ENCODE measurements at places on chromosomes 16 and 17. TPM values are rescaled to one million over a fixed set of nuclear protein-coding genes. Genes with fewer than 3 reads are reported as not detected.
A peak's percentile ranks its signal among the peaks of the same experiment; 100 is the strongest.

The ABCC12 gene
- not detected for total RNA-seq

The TSNAXIP1 gene
- 2.0 TPM for total RNA-seq

The TBC1D28 gene
- not detected for total RNA-seq

The ZNF423 gene
- 4.6 TPM for total RNA-seq

The CCL23 gene
- total RNA-seq: 6.0 TPM

The TNFSF13 gene
- 28.5 TPM for total RNA-seq

The ADAD2 gene
- total RNA-seq: not detected

The UNC45B gene
- not detected for total RNA-seq

The SHISA9 gene
- 6.0 TPM for total RNA-seq

The PDILT gene
- total RNA-seq: not detected

- DNase-seq: no peak
These were observed 16.8 kb upstream of the EMP2 start for GRCh38 chr16:10597187-10597601.

- no peak for DNase-seq
These were observed 83.4 kb downstream of the LYRM1 start for GRCh38 chr16:20984019-20984418.

DNA sequence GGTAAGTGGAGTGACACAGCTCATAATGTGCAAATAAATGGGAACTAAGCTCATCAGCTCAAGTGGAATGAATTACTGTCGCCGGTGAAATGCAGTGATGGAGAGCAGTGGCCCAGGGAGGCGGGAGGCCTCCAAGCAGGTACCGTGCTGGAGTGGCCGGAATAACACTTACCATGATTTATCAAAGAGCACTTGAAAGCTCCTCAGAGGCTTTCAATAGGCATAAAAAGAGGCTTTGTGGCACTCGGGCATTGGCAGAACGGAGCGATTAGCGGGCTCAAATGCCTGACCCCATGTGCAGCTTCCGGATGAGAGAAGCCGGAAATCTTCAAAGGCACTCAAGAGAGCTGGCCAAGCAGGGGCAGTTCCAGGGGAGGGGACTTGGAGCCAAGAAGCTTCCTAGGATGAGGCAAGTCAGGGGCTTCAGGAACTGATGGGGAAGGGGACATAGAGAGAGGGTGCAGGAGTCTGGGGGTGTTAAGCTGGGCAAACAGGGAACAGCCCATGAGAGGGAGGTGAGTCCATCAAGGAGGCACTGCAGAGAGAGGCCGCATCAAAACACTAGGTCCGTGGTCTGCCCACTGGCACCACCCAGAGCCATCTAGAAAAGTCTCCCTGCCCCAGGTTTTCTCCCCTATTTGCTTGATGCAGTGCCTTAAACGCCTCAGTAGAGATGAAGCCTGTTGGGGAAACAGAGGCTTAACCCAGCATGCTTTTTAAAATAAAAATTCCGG, 144.0 kb upstream of the IRX6 start:
- no peak for DNase-seq

GRCh38 chr17:65047941-65048340, 8.6 kb downstream of the GNA13 start:
- no peak for DNase-seq

- DNase-seq: no peak
These were observed 37.8 kb downstream of the YWHAE start for GRCh38 chr17:1362065-1362848.

DNA sequence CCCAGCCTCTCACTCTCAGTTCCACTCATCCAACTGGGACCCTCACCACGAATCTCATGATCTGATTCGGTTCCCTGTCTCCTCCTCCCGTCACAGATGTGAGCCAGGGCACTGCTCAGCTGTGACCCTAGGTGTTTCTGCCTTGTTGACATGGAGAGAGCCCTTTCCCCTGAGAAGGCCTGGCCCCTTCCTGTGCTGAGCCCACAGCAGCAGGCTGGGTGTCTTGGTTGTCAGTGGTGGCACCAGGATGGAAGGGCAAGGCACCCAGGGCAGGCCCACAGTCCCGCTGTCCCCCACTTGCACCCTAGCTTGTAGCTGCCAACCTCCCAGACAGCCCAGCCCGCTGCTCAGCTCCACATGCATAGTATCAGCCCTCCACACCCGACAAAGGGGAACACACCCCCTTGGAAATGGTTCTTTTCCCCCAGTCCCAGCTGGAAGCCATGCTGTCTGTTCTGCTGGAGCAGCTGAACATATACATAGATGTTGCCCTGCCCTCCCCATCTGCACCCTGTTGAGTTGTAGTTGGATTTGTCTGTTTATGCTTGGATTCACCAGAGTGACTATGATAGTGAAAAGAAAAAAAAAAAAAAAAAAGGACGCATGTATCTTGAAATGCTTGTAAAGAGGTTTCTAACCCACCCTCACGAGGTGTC, 26.6 kb downstream of the STH start:
- no peak for DNase-seq

DNA sequence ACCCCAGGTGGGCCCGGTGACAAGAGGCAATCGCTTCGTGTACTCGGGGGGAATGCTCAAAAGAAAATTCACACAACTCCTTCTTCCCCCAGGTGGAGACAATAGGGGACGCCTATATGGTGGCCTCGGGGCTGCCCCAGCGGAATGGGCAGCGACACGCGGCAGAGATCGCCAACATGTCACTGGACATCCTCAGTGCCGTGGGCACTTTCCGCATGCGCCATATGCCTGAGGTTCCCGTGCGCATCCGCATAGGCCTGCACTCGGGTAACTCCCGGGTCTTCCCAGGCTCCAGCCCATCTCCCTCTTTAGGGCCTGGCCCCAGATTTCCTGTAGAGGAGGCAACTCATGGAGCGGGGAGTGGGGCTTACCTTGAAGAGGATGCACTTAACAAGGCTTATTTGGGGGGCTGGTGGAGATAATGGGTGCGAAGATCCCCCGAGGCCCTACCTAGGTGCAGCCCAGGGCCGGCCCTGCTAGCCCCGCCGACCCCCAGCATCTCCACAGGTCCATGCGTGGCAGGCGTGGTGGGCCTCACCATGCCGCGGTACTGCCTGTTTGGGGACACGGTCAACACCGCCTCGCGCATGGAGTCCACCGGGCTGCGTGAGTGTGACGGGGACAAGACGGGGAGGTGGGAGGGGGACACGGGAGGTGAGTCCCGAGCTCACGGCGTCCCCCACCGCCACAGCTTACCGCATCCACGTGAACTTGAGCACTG, 13.0 kb downstream of the GUCY2D start:
- DNase-seq: peak; percentile 45

DNA sequence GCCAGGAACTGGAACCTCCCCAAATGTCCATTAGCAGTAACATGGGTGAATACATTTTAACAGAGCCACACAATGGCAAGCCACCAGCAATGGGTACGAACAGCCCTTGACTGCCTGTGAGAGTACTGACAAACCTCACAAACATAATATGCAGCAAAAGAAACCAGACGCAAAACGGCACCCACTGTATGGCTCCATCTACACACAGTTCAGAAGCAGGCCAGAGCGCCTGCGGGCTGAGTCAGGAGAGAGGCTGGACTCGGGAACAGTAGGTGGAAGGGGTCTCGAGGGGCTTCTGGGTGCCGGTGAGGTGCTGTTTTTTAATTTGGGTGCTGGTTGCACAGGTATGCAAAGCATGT, 77.4 kb upstream of the TOB1 start:
- DNase-seq: peak; percentile 66

DNA sequence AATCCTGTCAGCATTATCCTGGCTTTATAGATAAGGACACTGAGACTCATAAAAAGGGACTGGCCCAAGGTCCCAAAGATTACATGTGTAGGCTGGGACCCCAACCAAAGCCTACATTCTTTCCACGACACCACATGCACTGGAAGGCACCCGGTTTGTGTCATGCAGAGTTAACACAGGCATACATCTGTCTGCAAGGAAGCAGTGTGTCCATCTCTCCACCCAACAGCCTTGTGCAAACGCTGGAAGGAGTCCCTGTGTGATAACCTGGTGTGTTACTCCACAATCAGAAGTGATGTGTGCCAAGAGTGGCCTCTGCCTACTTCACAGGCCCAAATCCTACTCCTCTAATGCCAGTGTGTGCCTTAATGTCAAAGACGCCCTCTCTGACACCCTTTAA, 139.8 kb downstream of the PARN start:
- DNase-seq: no peak

DNA sequence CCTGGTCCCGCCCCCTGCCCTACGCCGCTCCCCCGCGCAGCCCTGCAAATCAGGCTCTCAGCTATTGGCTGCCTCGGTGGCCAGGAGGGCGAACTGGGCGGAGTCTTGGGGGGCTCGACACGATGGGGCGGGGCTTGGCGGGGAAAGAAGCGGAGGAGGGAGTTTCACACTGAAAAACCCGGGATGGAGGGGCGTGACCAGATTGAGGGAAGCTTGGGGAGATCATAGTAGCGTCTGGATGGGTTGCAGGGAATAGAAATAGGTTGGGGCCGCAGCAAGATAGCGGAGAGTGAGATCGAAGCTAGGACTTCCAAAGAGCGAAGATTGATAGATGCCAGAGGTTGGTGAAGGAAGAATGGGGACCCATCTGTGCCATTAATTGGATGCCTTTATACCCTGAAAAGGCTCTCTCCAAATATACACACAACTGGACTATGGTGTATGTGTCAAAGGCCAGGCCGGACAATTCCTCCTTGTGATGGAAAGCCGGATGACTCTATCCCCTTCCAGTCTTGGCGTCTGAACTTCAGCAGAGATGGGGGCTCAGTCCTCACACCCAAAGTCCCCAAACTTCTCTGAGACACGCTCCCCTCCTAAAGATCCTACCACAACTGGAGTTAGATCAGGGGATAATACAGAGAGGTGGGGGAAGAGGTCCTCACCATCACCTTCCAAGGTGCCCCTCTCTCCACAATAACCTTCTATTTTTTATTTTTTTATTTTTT, 376 bp upstream of the STAC2 start:
- DNase-seq: peak; percentile 87

DNA sequence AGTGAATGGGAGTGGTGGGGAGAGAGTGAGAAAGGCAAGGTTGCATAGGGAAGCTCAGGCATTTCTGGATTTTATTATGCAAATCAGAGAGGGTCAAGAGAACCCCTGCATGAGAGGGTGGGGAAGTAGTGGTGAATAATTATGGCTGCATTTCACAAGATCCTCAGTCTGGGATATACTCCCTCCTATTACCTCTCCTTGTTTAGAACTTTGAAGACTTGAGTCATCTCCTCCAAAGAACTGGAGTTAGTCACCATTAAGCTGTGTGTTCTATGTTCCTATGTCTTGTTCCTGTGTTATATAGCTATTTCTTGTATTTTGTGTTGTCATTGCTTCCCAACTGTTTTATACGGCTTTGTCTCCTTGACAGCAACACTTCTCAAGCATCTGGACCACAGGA, 18.4 kb downstream of the SOX9 start:
- DNase-seq: no peak

DNA sequence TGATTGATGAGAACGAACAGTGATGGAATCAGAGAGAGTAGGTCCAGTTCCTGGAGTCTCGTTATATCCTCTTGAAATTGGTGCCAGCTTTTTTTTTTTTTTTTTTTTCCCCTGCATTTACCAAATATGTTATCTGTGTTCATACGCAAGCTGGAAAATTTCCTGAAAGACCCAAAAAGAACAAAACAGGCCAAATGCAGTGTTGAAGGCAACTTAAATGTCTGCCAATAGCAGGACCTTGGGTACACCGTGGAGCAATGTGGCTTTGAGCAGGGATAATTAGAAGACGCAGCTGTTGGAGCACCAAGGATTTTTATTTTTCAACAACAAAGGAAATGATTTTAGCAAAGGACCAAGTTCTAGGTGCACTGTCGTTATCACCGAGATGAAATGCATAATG, 105.0 kb downstream of the ABCC6 start:
- DNase-seq: no peak

- peak; percentile 47 for DNase-seq
These were observed 218.5 kb downstream of the SEC14L1 start for GRCh38 chr17:77359236-77359635.

GRCh38 chr17:29155966-29156338, 24.2 kb downstream of the MYO18A start:
- DNase-seq: no peak

- DNase-seq: no peak
These were observed 4.8 kb downstream of the SPNS2 start for GRCh38 chr17:4503283-4504025.

DNA sequence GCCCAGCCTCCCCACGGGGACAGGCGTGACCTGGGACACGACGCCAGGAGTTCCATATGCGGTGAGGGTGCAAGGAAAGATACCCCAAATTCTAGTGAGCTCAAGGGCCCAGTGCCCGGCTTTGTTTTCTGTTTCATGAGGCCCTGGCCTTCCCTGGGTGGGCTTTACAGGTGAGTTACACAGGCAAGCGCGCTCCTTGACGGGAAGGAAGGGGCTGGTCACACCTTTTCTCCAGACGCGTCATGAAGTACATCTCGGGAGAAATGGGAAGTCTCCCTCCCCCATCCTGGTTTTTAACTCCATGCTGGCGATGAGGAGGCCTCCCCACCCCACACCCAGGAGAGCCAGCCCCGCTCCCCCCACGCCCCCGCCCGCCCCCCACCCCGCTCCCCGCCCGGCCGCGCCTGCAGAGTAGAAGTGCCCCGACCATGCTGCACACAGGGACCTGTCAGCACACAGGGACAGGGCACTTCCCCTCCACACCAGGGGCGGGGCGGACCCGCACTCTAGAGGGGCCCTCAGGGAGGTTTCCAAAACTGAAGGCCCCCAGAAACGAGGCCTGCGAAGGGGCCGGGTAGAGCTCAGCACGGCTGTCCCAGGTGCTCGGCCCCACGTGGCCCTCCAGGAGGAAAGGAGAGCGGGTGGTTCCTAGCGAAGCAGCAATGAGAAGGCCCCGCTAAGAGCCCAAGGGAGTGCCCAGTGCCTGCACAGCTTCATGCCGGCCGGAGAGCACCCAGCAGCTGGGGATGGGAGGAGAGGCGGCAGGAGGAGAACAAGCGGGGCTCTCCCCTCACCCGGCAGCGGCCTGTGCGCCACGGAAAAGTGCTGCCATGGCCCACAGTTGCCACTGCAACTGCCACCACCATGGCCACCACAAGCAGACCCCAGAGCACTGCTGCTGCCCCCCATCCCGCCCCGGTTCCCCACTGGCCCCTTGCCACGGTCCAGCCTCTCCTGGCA, 7.7 kb downstream of the CYB561 start:
- DNase-seq: no peak

- no peak for DNase-seq
These were observed 22.3 kb upstream of the SMPD3 start for GRCh38 chr16:68470461-68471150.

GRCh38 chr16:74046524-74046923, 250.1 kb upstream of the PSMD7 start:
- no peak for DNase-seq

DNA sequence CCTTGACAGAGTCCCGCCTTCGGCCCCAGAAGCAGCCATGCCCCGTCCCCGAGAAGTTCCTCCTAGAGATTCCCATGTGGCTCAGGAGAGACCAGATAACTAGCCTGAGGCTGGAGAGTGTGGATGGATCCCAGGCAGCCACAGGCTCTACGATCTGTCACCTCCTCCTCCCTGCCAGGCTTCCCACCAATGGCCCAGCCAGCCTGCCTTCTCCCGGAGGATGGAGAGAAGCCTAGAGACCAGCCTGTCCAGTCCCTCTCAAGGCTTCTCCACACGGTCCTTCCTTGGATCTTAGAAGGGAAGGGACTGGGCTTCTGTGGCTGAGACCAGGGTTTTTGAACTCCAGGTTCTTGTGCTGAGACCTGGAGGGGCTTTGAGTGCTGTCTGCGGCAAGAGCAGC, 1.6 kb upstream of the SMTNL2 start:
- DNase-seq: no peak

- DNase-seq: no peak
These were observed 22.3 kb downstream of the UNC45B start for GRCh38 chr17:35169835-35170363.

GRCh38 chr16:53894686-53895085, 190.7 kb downstream of the FTO start:
- DNase-seq: no peak
